Stimulated activated CD8-positive, alpha-beta memory T cell treated with anti-CD3 and anti-CD28 coated beads, Interleukin-7, amount 100 ng/mL, for 1 hour (primary cell): ENCODE measurements at places on chromosomes 4 and X.

DNA sequence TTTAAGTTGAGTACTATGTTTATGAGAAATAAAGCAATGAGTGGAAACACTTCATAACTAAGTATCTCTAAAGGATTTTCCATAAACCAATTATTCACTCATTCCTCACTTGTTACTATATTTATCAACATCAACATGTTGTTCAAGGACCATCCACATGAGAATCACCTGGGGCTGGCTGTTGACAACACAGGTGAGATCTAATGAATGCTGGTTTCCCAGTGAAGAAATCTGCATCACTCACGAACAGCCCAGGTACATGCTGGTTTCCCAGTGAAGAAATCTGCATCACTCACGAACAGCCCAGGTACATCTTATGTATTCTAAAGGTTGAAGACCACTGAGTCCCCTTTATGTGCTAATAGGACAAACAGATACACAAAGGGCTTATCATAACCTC lies 32.5 kb downstream of the TSPAN5 start:
- DNase-seq = no peak

GRCh38 chrX:3592184-3592583 lies 121.3 kb downstream of the PRKX start:
- DNase-seq = no peak

DNA sequence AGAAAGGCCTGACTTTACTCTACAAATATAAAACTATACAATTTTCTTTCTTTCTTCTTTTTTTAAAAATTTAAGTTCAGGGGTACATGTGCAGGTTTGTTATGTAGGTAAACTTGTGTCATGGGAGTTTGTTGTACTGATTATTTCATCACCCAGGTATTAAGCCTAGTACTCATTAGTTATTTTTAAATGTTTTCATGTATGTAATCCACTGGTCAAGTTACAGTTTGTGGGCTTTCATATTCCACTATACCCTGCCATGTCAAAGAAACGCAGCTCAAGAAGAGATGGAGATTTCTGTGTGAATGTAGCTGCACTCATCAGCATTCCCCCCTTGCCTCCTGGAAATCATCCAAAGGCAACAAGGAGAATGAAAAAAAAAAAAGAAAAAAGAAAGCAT lies 31.2 kb upstream of the SPRY1 start:
- DNase-seq = no peak

- DNase-seq = no peak
Observed at GRCh38 chr4:145285928-145286327, 105.5 kb upstream of the OTUD4 start.

DNA sequence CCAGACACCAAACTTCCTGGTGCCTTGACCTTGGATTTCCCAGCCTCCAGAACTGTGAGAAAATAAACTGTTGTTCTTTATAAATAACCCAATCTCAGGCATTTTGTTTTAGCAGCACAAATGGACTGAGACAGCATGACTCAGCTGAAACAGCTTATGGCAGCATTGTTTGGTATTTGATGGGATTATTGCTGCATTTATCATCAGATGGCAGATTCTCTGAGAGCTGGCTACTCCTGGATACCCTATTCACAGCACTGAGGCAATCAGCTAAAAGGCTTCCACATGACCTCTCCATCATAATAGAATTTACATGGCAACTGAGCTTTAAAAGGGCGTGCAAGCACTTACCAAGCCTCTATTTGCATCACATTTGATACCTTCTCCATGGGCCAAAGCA lies 623.1 kb upstream of the CPEB2 start:
- DNase-seq = no peak

GRCh38 chr4:104531390-104531789 lies 36.7 kb upstream of the CXXC4 start:
- no peak for DNase-seq

DNA sequence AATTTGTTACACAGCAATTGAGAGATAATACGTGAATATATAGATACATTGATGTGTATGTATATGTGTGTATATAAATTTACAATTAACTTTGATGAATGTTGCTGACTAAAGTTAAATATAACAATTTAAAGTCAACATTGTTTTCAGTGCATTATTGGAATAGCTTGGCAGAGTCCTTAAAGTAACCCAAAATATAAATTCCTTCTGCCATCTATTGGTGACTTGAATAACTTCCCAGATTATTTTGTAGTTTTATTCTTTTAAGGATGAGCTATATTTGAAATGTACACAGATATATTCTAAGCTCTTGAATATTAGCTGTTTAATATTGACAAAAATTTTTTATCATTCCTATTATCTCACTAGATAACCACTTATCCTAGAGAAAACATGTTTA lies 298.2 kb upstream of the FSTL5 start:
- no peak for DNase-seq
